ENCODE measurements at places on chromosomes 16 and 17. TPM values are rescaled to one million over a fixed set of nuclear protein-coding genes. Genes with fewer than 3 reads are reported as not detected.

DNA sequence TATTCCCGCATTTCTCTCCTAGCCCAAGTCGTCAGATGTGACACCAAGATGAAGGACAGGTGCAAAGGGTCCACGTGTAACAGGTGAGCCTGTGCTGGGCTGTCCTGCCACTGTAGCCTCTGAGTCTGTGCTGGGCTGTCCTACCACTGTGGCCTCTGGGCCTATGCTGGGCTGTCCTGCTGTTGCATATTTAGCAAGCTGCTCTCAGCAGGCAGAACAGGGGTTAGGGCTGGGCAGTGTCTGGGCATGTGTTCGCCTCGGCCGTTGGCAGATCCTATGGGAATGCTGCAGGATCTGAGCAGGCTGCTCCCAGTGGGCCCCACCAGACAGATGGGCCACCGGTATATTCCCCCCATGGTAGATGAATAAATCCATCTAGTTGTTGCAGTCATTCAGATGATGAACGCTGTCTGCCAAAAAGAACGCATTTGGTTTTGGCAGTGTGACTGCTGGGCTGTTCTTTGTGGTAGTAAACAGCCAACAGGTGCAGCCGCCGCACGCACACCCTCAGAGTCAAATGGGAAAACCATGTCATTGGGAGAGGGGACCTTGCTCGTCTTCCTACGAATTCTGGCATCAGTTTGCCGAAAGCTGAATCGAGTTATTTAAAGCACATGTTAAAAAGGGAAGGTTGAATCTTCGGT is 49.2 kb downstream of the CRISPLD2 start:
- no peaks in the 10 kb centered on the region for H3K4me1 ChIP-seq
- no peak overlapping the region for H3K27ac ChIP-seq
- no peak overlapping the region for H3K4me3 ChIP-seq

TBC1D28 gene
- not detected for total RNA-seq

DNA sequence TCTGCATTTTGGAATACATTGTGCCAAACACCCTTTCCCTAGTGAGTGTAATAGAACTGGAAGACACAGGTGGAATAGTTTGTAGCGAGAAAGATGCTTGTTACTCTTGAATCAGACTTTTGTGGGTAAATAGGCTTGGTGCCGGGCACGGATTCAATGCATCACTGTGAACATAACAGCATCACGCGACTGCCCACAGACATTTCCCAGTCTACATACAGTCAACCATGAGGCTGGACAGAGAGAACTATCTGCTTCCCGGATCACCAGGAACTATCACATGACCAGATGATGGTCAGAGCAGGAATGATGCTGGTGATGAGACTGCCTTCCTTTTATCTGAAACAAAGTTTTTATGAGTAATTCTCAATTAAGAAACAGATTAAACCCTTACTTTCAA is 397 bp upstream of the KRTAP9-2 start:
- DNase-seq: no peak
- H3K4me1 ChIP-seq: no peaks in the 10 kb centered on the region
- H3K27me3 ChIP-seq: no peaks in the 10 kb centered on the region
- no peak overlapping the region for H3K27ac ChIP-seq
- no peak overlapping the region for H3K4me3 ChIP-seq

LPO gene
- total RNA-seq: 0.52 TPM

ALOX12 gene
- 1.4 TPM for total RNA-seq

MYO15A gene
- total RNA-seq: 1.5 TPM

Measured in H1 (cell line).